Activated CD4-positive, alpha-beta memory T cell treated with anti-CD3 and anti-CD28 coated beads, Interleukin-2, amount 10 ng/mL, durations not matched to agents 7 days and 5 days (primary cell): ENCODE measurements at places on chromosomes 4 and X.

GRCh38 chr4:158422546-158422945 is 99.1 kb upstream of the RXFP1 start:
- no peak for DNase-seq

- no peak for DNase-seq
Observed at GRCh38 chr4:184887947-184888346, 62.2 kb upstream of the ACSL1 start.

GRCh38 chr4:101174679-101175345 is 172.5 kb downstream of the PPP3CA start:
- DNase-seq: no peak

DNA sequence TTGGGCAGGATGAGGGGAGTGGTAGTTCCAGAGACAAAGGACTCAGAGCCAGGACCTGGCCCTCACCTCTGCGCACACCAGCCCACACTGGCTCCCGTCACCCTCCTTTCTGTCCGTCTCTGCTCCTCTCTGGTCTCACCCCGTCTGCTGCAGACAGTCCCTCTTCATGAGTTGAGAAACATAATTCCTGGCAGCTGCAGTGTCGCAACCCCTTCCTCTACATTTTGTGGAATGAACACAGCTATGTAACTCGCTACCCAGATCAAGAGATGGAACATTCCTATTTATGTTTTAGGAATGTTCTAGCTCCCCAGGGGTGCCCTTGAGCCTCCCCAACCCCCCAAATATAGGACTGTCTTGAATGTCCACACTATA is 59.3 kb downstream of the SHROOM2 start:
- DNase-seq: no peak

DNA sequence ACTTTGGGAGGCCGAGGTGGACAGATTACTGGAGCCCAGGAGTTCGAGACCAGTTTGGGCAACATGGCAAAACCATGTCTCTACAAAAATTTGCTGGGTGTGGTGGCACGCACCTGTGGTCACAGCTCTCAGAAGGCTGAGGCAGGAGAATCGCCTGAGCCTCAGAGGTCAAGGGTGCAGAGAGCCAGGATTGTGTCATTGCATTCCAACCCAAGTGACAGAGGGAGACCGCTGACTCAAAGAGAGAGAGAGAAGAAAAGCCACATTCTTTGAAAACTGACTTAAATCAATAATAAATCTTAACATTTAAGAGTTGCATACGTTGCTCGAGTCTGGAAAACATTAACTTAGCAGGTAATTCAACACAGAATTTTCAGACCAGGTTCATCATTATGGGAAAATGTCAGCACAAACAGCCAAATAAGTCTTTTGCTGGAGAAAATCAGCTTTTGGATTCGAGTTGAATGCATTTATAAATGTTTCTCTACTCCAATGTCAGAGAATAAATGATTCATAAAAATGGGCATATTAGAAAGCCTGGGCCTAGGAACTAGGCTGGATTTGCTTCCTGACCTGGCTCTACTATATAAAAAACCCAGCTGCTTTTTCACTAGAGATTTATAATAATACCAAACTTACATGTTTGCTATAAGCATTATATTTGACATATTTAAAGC is 68.3 kb upstream of the RBPJ start:
- DNase-seq: peak; percentile 31

DNA sequence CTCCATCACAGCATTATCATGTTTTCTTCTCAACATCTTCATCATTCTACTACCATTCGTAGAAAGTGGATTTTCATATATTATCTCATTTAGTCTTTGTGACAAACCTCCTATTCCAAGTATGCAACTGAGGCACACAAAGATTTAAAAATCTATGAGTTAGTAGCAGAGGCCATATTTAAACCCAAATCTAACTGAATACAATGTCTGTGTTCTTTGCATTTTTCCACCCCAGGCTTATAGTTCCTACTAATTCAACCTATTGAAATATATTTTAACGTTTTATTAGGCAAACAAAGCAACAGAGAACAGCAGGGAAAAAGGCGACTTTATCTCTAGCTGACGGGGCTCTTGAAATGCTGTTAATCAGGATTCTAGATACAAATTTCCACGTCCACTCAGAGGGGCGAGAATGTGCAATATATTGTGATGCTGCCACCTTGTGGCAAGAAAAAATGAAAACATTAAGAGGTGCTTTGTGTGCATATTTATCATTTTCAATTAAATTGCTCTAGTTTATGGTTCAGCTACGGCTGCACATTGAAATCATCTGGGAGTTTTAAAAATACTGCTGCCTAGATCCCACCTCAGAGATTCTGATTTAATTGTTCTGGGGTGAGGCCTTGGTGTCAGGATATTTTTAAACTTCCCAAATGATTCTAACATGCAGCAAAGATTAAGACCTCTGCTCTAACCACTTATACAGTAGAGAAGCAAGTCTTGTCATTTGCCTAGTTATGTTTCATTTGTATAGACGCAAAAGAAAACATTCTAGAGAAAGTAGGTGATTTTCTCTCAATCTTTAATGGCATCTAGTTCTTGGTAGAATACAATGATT is 315.9 kb downstream of the MAPK10 start:
- DNase-seq: no peak

DNA sequence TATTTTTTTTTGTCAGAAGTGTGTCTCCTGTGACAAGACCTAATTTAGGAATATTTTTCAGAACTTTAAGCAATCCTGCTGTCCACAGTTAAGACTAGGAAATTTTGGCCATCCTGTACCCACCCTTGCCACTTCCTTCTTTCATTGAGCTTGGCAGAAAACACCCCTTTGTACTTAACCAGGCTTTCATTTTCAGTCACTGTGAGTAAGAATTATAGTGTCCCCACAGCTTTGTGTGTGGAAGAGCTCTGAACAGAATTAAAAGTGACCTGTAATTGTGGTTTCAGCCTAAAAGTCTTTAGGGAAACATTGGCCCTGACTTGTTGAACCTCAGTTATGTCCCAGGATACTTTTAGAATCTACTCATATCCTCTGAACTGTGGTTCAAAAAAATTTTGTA is 153.7 kb upstream of the BMP3 start:
- no peak for DNase-seq

GRCh38 chr4:123632693-123633030 is 236.1 kb downstream of the SPRY1 start:
- no peak for DNase-seq

GRCh38 chrX:152024710-152025109 is 50.2 kb upstream of the GABRE start:
- DNase-seq: no peak

- no peak for DNase-seq
Observed at GRCh38 chr4:3868211-3869173, 102.3 kb downstream of the ADRA2C start.

DNA sequence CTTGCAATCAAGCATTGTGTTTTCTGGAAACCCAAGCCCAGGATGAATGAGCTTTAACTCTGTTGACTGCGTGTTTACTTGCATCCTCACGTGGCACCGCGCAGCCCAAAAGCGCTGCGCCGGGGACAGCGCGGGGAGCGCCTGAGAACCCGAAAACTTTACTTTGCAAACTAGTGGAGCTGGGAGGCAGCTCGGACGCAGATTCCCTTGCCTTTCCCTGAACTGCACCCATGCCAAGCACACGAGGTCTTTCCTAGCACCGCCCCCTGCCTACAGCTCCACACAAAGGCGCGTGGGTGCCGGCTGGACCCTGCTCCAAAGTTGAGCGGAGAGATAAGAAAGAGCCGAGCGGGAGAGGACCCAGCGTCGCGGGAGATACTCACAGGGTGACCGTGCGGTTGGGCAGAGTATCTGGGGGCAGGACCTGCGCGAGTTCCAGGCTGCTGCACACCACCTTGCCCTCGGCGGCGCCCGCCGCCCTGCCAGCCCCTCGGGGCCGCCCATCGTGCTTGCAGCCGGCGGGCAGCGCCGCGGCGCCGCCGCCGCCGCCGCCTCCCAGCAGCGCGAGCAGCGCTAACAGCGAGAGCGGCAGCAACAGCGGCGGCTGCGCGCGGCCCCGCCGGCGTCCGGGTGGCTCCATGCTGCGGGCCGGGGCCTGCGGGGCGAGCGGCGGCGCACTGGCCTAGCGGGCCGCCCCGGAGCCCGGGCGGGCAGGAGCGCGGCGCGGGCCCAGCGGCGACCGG is 550 bp downstream of the ADGRA3 start:
- no peak for DNase-seq

GRCh38 chrX:53330331-53330730 is 48.9 kb upstream of the IQSEC2 start:
- DNase-seq: no peak

GRCh38 chrX:117002981-117003380 is 540.2 kb upstream of the CT83 start:
- no peak for DNase-seq

- DNase-seq: no peak
Observed at GRCh38 chr4:7845493-7846128, 94.0 kb downstream of the AFAP1 start.

GRCh38 chr4:57605376-57605775 is 495.2 kb upstream of the IGFBP7 start:
- DNase-seq: no peak

DNA sequence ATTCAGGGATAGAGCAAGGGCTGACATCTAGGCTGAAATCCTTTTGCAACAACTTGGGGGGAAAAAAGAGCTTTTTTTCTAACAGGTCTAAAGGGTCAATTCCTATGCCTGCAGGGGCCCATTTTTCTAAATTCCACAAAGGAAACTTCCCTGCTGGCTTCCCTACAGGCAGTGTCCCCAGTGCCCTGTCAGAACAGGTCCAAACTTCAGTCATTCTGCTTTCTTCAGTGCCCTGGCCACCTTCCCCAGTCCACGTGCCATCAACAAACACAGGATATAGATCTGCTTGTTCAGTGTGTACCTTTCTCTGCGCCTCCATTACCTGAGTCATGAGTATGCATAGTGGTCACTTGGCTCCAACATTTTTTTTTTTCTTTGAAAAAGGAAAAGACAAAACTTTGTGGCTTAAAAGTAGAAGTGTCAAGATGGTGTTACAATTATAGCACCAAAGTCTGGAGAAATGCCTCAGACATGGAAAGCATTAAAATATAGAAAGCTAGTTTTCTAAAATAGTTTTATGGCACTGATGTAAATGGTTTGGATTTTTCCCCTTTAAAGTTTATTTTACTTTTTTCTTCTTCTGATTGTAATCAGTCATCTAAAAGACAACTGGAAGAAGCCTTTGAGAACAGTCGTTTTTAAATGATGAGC is 84.0 kb upstream of the JADE1 start:
- no peak for DNase-seq

DNA sequence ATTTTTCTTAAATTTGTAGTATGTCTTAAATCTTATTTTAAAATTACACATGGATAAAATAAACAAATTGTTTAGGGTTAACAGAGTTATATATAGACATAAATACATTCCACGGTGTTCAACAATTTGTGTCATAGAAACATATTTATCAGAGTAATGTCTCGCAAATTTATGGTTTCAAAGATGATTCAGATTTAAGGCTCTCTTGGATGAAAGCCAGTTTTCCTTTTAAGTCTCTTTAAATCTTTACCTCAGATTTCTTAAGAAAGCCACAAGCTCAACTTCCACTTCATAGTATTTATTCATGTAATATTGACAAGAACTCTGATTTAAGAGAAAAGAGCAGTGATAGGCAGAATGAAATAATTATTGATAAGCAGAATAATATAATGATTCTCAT is 1254.8 kb upstream of the ADGRL3 start:
- no peak for DNase-seq

GRCh38 chr4:10198365-10198764 is 81.8 kb upstream of the WDR1 start:
- no peak for DNase-seq

DNA sequence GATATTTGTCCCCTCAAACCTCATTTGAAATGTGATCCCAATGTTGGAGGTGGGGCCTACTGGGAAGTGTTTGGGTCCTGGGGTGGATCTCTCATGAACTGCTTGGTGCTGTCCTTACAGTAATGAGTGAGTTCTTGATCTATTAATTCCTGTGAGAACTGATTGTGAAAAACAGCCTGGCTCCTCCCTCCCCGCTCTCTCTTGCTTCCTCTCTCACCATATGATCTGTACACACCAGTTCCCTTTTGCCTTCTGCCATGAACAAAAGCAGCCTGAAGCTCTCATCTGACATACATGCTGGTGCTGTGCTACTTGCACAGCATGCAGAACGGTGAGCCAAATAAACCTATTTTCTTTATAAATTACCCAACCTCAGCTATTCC is 11.2 kb upstream of the YIPF7 start:
- DNase-seq: no peak

- DNase-seq: no peak
Observed at GRCh38 chr4:123807866-123808265, 411.3 kb downstream of the SPRY1 start.
